ENCODE measurements at places on chromosomes 2 and 18.

DNA sequence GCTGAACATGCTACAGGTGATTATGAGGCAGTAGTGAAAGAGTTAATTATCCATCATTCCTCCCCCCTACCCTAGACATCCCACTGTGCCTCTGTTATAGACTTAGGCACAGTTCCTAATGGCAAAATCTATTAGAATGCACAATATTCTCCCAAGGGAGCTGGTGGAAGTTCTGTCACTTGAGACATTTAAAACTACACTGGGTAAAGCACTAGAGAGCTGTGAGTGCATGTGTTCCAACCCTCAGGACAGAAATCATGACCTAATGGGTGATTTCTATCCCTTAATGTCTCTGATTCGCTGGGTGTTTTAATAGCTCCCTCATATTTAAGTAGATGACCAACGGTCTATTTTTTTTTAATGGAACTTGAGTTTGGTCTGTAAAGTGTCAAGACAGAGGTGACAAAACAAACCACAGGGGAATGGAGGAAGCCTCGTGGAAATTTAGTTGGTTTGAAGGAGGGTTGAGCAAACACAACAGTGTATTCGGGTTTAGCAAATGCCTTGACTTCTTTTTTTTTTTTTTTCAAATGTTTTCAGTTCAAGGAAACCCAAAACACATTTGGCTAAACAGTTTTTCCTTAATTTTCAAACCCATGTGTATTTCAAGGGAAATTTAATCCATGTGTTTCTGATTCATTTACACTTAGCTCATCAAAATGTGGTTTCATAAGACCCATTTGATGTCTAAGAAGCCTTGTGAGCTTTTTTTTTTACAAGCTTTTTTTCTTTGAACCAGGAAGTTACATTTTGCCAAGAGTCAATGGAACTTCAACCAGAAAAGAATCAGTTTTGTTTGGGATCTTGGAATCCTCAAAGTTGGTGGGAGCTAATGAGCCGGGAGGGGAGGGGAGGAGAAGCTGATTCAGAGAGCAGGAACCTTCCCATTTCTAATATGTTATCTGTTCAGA, 665.1 kb upstream of the ZEB2 start:
- DNase-seq: no peak
- H3K4me3 ChIP-seq: no peak overlapping the region
- H3K36me3 ChIP-seq: no peaks in the 10 kb centered on the region
- H3K4me1 ChIP-seq: no peaks in the 10 kb centered on the region
- no peak overlapping the region for H3K27ac ChIP-seq

DNA sequence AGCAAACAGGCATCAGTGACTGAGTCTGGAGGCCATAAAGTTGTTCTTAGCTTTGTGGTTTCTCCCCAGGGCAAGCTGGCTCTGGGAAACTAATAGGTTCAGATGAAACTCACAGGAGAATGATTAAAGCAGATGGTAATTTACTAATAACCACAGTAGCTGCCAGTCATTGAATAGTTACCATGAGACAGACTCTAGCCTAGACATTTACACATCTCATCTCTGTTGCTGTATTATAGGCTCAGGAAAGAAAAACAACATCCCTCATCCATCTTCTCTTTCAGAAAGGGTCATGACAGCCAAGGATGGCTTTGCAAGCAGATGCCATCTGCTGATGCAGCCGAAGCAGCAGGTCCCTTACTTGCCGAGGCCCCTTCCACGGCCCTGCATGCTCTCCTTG, 314.0 kb upstream of the ID2 start:
- no peaks in the 10 kb centered on the region for H3K27me3 ChIP-seq
- DNase-seq: no peak
- H3K4me1 ChIP-seq: no peaks in the 10 kb centered on the region
- H3K36me3 ChIP-seq: no peaks in the 10 kb centered on the region
- H3K27ac ChIP-seq: no peak overlapping the region

DNA sequence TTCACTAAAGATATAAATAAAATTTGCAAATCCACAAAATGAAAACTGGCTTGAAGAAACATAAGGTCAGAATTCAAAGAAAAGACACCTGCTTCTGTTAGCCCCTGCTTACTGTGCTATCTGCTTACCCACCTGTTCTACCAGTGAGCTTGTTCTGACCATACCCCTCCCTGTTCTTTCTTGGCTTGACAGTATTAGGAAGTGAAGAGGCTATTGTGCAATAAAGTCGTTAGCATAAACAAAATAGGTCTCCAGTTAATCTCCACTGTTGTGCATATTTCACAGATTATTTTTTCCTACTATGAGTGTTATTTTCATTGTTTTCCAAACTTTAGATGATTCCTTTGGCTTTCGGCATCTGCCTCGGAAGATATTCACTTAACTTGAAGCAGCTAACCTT, 322.1 kb downstream of the CCDC85A start:
- H3K4me3 ChIP-seq: no peak overlapping the region
- H3K27me3 ChIP-seq: no peaks in the 10 kb centered on the region
- no peaks in the 10 kb centered on the region for H3K4me1 ChIP-seq
- DNase-seq: no peak
- no peaks in the 10 kb centered on the region for H3K36me3 ChIP-seq

GRCh38 chr2:236775511-236775910, 205.9 kb downstream of the ACKR3 start:
- no peak overlapping the region for H3K27ac ChIP-seq
- no peaks in the 10 kb centered on the region for H3K36me3 ChIP-seq
- no peak for DNase-seq
- no peaks in the 10 kb centered on the region for H3K4me1 ChIP-seq

- H3K36me3 ChIP-seq: no peaks in the 10 kb centered on the region
- no peaks in the 10 kb centered on the region for H3K27me3 ChIP-seq
- peak overlapping the region; percentile 32 for H3K27ac ChIP-seq
- DNase-seq: no peak
- no peak overlapping the region for H3K4me3 ChIP-seq
These were observed 16.4 kb upstream of the ARMC9 start for GRCh38 chr2:231181860-231182512.
